ENCODE measurements at places on chromosomes 1 and 21.

DNA sequence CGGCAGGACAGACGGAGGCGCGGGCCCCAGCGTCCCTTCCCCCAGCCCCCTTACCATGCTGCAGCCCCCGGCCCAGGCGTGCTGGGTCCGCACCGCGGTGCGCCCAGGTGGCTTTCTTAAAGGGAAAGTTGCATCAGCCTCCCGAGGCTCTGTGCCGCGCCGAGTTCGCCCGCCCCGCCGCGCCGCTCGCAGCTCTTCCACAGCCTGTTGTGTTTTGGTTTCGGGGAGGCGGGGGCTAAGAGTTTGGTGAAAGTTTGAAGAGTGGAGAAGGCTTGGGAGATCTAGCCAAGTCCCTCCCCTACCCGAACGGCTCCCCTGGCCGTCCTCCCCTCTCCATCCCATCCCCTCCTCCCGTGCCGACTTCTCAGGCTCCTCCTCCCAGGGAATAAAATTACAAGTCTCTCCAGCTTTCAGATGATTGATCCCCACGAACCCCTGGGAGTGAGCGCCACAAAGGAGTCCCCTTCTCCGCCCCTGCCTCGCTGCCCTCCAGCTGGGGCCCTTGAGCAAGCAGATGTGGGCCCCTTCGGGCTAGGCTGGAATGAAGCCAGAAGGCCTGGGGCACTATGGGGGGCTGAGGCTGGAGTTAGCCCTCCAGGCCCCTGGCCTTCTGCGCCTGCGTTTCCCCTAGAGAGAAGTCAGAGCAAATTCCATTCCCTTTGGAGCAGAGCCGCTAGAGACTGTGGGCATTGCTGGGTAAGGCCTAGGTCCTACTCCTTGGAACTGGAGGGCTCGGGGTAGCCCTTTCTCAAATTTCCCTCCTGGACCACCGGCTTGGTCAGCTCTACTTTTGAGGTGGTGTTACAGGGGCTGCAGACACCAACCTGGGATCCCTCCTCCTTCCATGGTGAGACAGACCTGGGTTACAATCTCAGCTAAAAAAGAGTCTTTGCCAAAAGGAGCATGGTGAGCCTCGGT is at the start of gene SLC6A9:
Gene SLC6A9, minus strand, starts transcription at position 211 of the 918 bp plus-strand sequence. CDS start 7,185 bp downstream, outside the sequence.
- peak; percentile 76 for DNase-seq

DNA sequence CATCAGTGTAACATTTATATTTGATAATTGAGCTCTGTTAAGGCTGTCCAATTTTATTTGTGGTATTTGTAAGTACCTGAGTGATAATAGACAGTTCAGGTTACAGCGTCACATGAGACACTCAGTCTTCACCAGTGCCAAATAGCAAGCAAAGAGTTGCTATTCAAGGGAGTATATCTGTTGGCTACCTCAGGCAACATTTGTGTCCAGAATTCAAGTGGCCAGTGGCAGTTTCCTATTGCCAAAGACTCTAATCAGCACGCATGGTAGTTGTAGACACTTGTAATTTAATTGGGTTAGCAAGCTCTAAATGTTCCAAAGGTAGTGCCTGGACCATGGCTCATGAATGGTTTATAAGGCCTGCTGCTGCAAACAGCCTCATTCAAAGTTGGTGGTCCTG is 1524.3 kb upstream of the B3GALT2 start:
- no peak for DNase-seq

DNA sequence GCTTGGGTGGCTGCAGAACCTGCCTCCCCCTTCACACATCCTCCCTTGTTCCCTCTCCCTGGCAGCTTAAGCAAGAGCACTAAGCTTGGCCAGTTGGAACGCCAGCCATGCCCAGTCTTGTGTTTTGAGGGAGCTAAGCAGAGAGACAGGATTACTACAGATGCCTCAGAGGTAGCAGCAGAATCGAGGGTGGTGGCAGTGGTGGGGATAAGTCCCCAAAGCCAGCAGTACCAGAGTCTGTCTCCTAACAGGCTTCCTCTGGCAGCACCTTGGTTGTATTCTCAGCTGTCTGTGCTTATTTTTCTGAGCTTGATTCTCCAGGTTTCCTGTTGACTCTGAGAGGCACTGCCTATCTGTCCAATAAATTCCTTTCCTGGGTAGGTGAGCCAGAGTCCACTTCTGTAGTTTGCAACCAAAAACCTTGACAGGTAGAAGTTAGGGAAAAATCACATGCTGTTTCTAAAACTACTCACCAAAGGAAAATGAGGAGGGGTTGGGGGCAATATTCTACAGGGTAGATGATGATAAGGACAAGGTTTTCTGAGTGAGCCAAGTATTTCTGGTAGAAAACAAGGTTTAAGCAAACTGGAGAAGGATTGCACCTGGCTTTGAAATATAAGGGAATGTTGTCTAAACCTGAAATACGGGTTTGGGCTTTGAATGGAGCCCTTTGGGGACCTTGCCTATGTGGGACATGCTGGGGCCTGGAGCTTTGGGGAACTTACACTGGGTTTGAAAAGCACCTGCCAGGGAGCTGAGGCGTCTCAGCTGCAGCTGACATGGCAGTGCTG is 100.8 kb downstream of the PBX1 start:
- no peak for DNase-seq

DNA sequence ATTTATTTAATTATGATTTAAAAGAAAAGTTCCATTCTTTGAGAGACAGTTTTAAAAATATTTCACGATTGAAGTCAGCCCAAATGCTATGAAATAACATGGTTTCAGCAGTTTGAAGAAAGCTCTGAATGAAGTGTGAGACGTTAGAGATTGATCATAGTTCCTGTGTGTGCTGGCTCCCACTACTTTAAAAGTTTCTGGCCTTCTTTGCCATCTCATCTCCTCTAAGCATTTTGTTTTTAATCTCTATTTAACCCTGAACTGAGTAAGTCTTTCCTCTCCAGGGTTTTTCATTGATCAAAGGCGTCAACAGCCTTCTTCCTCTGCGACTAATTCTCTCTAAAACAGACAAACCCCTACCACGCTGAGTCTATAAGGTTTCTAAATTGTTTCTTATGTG is 225.3 kb upstream of the B3GALT2 start:
- no peak for DNase-seq

DNA sequence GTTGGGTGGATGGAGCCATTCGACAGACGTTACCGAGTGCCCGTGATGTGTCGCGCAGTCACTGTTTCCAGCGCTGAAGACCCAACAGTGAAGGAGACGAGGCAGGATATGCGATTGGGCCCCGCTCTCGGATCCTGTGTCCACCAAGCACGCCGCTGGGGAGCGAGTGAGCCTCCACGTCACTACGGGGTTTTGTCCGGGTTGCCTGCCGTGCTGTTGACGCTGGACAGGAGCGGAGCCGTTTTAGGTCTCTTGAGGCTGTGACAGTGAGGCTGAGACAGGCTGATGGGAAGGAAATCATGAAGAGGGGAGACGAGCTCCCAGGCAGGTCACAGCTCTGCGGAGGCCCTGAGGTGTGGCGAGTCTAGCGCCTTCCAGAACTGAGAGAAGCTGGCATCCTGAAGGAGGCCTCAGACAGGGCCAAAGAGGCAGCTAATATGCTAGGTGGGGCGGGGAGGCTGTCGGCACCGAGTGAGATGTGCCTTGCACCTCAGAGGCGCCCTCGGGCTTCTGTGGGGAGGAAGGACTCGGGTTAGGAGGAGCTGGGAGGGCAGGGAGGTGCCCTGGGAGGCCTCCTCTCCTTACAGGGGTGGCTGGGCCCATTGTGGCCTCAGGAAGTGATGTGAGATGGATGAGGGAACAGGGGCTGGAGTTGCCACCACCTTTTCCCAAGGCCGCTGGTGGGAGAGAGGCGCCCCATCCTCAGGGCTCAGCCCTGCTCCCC is 196.0 kb upstream of the TMEM51 start:
- DNase-seq = no peak

GRCh38 chr1:67347688-67348472 is 40.2 kb downstream of the IL12RB2 start:
- DNase-seq = peak; percentile 60

GRCh38 chr1:160638540-160638857 is 8.3 kb downstream of the SLAMF1 start:
- no peak for DNase-seq

DNA sequence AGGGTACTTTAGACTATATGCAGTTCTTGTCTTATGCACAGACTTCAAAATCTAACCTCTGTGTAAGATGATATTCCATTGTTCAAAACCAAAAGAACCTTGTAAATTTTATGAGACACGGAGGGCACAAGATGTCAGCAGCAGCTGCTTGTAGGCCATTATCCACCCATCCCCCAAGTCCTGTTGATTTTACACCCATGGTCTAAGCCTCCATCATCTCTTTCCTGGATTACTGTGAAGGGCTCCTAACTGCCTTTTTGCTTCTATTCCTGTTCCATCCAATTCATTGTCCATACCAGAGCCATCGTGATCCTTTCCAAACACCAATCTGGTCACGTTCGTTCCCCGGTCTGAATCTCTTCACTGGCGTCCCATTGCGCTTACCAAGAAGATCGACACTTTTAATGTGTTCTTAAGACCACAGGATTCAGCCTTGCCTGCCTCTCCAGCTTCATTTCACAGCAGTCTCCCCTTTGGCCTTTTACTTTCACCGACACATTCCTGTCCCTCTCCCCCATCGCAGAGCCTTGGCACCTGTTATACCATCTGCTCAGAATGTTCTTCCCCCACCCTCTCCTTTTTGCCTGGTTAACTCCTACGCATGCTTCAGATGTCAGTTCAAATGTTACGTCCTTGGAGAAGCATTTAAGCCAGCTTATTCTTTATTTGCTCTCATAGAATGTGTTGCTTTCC is 107.3 kb upstream of the POU3F1 start:
- no peak for DNase-seq

DNA sequence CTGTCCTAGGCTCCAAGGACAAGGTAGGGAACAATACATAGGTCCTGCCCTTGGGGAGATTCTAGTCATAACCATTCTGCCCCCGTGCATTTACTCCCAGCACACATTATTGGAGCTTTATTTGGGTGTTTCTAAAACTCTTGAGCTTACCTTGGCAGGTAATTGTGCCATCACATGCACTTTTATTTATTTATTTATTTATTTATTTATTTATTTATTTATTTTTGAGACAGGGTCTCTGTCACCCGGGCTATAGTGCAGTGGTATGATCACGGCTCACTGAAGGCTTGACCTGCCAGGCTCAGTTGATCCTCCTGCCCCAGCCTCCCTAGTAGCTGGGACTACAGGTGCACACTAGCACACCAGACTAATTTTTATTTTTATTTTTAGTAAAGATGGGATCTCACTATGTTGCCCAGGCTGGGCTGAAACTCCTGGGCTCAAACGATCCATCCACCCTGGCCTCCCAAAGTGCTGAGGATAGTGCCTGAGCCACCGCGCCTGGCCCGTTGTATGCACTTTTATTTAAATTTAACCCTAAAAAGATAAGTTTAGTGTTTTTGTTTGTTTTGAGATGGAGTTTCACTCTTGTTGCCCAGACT is 9.2 kb downstream of the AGMAT start:
- DNase-seq = no peak

DNA sequence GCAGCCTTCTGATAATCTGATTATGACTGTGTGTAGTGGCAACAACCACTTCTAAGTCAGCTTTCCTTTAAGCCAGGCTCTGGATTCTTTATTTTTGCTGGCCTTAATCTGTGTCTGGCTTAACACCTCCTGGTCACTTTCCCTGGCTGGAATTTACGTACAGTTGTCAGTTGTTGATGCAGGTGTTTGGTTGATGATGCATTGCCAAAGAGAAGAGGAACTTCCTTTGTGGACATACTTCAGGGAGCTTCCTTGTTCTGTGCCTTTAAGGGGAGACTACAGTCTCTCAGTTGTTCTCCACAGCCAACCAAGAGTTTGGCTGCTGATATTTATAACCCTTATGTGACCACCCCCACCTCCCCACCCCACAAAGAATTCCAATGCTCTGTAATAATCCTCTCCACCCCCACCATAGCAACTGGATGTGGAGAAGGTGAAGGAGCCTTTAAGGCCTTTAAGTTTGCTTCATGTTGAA is 96.0 kb upstream of the BMP8A start:
- DNase-seq = peak; percentile 60

DNA sequence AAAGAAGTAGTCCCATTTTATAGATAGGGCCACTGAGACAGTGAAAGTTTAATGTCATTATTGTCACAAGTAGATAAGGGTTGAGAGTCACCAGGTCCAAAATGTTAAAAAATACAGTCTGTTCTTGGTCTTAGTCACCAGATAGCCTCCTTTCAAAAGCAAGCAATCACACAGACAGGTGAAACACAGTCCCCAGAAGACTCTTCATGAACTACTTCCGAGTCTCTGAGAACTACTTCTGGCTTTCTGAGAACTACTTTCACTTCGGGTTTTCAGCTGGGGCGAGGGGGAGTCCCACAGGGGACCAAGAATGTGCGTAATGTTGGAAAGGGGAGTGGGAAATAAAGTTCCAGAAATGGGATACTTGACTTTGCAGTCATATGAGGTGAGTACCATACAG is 143.2 kb downstream of the HHIPL2 start:
- DNase-seq = no peak

GRCh38 chr1:30106125-30106524 is 617.3 kb downstream of the MATN1 start:
- peak; percentile 56 for DNase-seq

- no peak for DNase-seq
These were observed 5.9 kb downstream of the KRTAP10-1 start for GRCh38 chr21:44533891-44534627.

DNA sequence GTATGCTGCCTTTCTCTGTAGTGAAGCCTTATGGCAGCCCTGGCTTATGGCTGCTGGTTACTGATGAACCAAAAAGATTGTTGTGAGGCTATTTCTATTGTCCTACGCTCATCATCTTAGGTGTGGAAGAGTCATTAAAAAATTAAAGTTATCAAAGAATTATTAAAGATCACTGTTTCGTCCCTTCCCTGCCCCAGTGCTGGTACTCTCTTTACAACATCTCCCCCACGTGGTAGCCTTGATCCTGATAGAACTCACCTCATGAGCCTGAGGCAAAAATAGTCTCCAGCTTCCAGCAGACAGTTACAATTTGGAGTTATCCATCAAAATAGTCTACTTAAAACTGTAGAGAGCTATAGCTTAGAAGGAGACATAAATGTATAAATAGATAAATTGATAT is 201.5 kb downstream of the S1PR1 start:
- peak; percentile 4 for DNase-seq

GRCh38 chr1:34831721-34832246 is 27.8 kb downstream of the SMIM12 start:
- DNase-seq = no peak

GRCh38 chr1:208136459-208137182 is 107.6 kb downstream of the PLXNA2 start:
- DNase-seq = peak; percentile 32

DNA sequence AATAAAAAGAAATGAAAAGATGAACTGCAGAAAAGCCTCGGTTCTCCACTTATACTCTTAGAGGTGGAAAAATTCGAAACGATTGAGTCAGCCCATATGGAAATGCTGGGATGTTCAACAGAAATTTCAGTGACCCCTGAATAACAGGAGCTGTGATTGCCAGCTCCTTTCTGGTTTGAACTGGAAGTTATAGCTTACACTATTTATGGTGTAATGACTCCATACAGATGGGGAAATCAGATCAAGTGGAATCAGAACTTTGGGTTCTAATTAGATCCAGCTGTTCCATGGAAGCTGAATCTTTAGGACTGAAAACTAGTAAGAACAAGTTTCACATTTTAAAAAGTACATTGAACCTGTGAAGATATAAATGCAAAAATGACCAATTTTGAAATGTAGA is 569.3 kb upstream of the ZRANB2 start:
- DNase-seq = no peak

Measured in AG08396 (cell line).